GM04503 (cell line): ENCODE measurements at places on chromosomes 2 and 18.

- DNase-seq, result no peak
These were observed 20.4 kb downstream of the CMPK2 start for GRCh38 chr2:6845312-6845711.

DNA sequence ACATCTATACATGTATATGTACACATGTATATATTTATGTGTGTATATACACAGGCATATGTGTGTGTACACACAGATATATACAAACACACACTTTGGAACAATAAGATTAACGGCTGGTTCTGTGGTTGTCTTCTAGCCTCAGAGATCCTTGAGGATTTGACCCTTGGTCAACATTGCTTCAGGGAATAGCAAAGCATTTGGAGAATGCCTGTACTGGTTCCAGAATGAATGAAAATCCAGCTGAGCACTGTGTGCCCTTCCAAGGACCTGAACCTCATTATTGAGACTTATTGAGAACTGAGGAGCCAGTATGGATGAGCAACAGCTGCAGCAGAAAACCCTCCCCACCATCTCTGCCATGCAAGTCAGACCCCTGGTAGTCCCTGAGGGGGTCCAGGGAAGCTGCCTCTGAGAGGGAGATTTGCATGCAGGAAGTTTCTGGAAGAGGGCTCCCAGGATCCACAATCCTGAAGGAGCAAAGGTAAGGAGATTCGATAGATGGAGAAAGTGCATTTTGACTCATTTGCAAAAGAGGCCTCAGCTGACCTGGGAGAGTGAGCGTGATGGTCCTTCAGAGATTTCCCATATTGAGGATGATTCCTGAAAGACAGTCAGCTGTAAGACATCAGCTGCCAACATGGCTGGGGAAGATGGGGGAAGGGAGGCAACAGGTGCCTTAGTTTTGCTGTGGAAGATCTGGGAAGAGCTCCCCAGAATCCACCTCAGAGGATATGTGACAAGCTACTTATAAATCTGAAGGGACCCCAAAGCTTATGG is 166.6 kb upstream of the NCKAP5 start:
- peak; percentile 34 for DNase-seq

GRCh38 chr2:73043929-73044832 is 27.3 kb downstream of the SFXN5 start:
- DNase-seq, result no peak

- DNase-seq, result no peak
These were observed 182.1 kb downstream of the AGAP1 start for GRCh38 chr2:235675678-235676535.
